Stimulated activated CD4-positive, alpha-beta T cell treated with anti-CD3 and anti-CD28 coated beads, Interleukin-12 subunit alpha, Interleukin-12 subunit beta, amount 100 ng/mL, for 48 hours (primary cell): ENCODE measurements at places on chromosomes 7 and 10.

DNA sequence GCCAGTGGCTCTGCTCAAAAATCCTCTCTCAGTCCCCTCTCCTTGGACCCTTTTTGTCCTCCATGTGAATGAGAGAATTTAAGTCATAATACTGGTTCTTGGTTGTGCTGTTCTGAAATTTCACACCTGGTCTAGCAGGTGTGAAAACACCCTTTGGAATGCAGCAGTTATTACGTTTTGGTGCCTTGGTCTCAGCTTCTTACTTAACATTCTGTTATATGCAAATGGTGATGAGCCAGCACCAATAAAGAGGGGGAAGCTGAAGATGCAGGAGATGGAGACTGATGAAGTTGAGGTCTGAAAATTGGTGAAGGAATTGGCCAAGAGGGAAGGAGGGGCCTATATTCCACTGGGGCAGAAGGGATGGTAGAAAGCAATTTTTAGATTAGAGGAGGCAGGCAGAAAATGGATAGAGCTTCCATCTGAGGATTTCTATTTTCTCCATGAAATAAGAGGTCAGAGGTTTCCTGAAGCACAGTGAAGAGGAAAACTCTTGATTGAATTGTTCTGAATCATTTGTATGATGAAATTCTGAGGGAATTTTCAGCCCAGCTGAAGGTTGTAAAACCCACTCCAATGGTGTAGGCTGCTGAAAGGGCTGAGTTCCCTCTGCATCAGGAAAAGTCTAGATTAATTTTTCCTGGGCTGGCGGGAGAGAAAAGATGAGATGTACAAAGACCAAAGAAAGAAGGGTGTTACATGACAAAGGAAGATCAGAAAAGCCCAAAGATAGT is 94.0 kb upstream of the FAM180A start:
- no peak for DNase-seq

GRCh38 chr10:80648106-80648505 is 110.4 kb downstream of the SH2D4B start:
- DNase-seq, result no peak

DNA sequence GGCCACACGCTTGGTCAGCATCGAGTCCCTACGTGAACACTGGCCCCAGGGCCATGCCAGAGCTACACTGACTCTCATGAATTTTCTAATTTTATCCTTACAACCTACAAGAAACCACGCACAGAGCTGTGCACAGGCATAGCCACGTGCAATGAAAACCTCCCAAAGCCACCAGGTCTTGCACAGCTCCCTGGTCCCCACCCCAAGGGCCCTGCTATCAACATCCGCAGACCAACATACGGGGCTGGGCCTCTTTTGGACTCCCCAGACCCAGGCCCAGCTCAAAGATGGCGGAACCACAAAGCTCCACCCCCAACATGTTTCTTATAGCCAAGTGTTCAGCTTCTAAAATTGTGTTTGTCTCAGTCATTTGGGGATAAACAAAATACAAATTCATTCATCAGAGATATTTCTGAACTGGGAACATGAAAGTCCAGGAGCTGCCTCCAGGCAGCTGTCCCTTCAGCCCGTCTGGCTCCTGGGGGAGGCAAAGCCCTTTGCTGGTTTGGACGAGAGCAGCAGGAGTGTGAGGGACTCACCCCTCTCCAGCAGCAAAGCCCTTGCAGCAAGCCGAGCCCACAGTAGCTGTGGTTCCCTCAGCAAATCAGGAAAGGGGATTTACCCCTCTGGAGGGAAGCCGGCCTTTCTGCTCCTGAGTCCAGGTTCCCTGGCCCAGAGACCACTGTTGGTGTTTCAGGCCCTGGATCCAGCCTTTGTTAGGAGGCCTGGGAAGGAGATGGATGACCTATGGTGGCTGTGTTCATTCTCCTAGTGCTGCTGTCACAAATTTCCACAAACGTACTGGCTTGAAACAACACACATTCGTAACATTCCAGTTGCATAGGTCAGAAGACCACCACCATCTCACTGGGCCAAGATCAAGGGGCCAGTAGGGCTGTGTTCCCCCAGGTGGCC is 75.1 kb downstream of the OAT start:
- DNase-seq, result no peak

- DNase-seq, result no peak
Measured at GRCh38 chr7:139875821-139876241, 46.8 kb downstream of the TBXAS1 start.

GRCh38 chr7:46927131-46927810 is 654.6 kb downstream of the TNS3 start:
- DNase-seq, result no peak

DNA sequence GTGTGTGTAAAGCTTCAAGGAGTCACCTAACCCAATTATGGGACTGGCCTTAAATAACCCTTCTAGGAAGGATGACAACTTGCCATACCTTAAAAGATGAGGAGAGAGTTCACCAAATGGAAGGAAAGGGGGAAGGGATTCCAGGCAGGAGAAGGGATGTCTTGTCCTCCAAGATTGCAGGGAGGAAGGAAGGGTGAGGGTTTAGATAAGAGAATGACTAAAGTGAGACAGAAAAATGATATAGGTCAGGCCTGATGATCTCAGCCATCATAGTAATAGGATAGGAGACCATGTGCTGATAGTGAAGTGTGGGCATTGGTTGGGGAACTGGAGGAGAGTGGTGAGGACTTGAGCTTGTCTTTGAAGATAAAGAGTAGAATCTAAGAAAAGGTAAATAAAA is 7.7 kb upstream of the TMEM26 start:
- no peak for DNase-seq

- no peak for DNase-seq
Measured at GRCh38 chr10:33332183-33333065, 2.0 kb downstream of the NRP1 start.

GRCh38 chr10:97518301-97519043 is 19.7 kb downstream of the UBTD1 start:
- DNase-seq, result no peak

DNA sequence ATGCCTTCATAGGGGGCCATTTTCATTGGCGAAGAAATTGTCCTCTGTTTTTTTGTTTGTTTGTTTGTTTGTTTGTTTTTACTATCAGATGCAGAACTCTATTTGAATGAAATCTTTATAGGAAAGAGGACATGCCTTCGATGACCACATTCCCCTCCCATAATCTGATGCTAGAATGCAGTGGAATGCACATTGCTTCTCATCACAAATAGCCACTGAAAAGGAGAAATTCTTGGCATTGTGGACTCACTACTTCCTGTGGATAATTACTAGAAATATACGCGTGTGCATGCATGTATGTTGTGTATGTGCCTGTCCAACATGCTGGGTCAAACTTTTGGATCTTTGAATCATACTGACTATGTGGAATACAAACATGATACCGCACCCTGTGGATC is 70.5 kb upstream of the SFMBT2 start:
- DNase-seq, result no peak

DNA sequence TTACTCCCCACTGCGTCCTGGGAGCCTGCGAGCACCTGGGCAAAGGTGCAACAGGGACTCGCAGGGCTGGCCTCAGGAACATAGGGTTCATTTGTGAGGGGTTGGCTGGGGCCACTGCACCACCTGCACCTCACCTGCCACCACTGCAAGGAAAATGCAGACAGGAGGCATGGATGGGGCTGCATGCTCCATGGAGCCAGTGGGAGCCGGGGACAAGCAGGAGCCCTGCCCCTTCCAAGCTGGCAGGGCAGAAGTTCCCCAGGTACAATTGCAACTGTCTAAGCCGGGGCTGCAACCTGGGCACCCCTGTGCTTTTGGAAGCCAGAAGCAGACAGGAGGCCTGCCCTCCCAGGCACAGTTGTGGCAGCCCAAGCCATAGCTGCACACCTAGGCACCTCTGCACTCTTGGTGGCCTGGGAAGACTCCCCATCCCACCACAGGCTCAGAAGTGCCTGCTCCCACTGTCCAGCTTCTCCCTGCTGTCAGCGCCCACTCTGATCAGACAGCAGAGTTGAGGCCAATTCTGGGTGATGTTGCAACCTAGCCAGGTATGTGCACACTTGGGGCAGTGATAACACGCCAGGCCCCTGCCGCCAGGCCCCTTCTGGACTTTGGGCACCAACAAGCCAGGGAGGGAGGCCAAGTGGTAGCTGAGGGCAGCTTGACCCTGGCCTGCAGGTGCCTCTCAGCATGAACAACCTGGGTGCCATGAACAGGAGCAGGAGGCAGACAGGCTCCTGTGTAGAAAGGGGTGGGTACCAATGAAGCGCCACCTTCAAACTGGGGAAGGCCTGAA is 58.2 kb downstream of the TMEM106B start:
- no peak for DNase-seq

DNA sequence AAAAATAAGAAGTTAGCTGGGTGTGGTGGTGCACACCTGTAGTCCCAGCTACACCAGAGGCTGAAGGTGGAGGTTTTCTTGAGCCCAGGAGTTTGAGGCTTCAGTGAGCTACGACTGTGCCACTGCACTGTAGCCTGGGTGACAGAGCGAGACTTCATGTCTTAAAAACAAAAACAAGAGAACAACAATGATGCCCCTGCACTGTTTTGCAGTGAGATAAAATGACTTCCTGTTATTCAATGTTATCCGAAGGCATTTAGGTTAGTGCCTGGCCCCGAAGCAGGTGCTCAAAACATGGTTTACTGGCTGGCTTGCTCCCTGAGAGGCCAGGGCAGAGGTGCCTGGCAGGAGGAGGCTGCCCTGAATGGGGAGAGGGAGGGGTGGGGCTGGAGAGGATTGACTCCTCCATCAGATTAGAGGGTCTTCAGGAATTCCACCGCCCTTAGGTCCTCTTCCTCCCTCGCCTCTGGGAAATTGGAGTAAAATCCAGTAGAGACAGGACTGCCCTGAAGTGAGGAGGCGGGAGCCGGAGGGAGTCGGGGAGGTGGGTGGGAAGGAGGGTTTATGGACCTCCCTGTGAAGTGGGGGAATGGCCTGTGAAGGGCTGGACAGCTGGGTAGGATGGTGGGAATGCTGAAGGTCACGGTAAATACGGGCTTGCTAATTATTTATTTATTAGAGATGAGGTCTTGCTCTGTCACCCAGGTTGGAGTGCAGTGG is 6.8 kb upstream of the CLDN4 start:
- no peak for DNase-seq

DNA sequence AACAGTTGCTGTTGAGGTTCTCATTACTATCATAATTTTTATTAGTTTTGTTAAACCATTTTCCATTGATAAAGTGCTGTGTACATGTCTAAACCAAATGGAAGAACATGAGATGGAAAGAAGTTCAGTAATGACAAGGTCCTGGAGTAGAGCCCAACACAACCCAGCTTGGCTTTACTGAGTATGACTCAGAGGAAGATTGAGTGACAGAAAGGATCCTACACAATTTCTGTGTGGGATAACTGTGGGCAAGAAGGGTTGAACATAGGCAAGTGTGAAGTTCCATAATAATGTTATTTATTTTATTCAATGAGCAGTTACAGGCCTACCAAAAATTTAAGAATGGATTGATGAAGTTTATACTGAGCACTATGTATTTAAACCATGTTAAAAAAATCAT is 15.9 kb downstream of the PRKG1 start:
- no peak for DNase-seq

DNA sequence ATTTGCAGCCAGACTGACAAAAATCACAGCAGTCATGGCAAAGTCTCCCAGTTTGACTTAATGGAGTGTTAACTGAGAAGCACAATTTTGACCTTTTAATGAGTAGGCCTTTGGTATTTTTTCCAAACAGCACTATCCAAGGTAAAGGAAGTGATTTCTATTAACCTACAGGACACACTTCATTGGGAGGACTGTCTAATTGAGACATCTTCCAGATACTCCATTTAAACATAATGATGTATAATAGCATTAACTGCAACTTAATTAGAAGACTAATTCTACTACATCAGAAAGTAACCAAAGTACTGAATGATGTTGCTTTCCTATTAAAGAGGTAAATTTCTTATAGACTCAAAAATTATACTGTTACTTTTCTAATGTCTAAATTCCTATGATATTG is 61.1 kb downstream of the TWIST1 start:
- no peak for DNase-seq
